ENCODE measurements at places on chromosomes 11 and 22.

- DNase-seq, result no peak
Observed at GRCh38 chr22:34886391-34886790, 179.6 kb upstream of the ISX start.

GRCh38 chr11:75873417-75874221, 58.6 kb downstream of the UVRAG start:
- no peak for DNase-seq

DNA sequence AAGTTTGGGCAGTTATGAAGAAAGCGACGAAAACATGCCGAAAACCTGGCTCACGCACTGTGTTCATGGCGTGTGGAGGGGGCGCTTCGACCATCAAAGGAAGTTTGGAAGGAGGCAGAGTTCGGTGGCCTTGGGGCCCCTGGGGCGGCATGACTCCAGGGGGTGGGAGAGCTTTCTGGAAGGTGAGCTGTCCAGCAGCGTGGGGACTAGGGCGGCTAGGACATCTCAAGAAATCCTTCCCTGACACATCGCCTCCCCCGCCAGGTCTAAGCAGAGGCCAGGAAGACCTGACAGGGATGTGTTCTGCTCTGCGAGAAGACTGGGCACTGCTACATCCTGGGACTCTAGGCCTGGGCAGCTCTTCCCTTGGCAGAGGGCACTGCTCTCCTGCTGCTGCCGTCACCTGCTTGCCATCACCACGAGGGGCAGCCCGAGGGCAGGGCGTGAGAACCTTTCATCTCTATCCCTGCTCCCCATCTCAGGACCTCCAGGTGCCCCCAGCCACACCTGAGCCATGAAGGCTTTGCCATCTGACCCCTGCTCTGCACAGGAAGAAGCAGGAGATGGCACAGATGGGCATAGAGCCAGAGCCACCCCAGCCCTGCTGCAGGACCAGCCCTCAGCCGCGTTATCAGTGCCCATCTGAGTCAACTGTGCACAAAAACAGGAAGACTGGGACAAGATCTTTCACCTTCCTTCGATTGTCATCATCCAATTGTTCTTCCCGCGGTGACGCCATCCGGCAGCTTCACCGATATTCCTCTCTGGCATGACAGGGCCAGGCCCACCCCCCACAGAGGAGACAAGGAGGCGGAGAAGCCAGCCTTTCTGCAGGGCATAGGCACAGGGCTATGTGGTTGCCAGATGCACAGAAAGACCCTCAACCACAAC, 12.7 kb downstream of the LINC01488 start:
- DNase-seq, result no peak

DNA sequence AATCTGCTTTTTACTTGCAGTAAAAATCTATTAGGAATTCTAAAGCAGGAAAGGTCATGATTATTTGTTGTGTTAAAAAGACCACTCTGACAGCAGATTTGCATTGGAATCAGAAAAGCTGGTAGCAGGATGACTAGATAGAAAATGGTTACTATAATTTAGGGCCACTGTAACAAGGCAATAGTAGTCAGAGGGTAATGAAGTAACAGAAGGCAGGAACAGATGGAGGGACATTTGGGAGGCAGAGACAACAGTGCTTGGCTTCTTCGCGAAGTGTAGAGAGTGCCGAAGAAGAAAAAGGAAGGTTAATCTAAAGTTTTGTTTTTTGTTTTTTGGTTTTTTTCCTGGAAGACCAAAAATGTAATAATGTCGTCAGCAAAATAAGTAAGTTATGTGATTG, 129.8 kb upstream of the SLC5A12 start:
- DNase-seq, result no peak

- no peak for DNase-seq
Observed at GRCh38 chr11:61026121-61027031, 54.9 kb downstream of the CD6 start.

GRCh38 chr11:100294748-100295147, 392.3 kb upstream of the ARHGAP42 start:
- DNase-seq, result no peak

- no peak for DNase-seq
Observed at GRCh38 chr11:96284917-96285316, 58.1 kb downstream of the MAML2 start.

GRCh38 chr11:60264644-60265043, 15.8 kb upstream of the MS4A4A start:
- no peak for DNase-seq

GRCh38 chr11:12728417-12728816, 54.2 kb downstream of the TEAD1 start:
- no peak for DNase-seq

GRCh38 chr11:119759747-119760412, 30.9 kb upstream of the NECTIN1 start:
- DNase-seq, result no peak

DNA sequence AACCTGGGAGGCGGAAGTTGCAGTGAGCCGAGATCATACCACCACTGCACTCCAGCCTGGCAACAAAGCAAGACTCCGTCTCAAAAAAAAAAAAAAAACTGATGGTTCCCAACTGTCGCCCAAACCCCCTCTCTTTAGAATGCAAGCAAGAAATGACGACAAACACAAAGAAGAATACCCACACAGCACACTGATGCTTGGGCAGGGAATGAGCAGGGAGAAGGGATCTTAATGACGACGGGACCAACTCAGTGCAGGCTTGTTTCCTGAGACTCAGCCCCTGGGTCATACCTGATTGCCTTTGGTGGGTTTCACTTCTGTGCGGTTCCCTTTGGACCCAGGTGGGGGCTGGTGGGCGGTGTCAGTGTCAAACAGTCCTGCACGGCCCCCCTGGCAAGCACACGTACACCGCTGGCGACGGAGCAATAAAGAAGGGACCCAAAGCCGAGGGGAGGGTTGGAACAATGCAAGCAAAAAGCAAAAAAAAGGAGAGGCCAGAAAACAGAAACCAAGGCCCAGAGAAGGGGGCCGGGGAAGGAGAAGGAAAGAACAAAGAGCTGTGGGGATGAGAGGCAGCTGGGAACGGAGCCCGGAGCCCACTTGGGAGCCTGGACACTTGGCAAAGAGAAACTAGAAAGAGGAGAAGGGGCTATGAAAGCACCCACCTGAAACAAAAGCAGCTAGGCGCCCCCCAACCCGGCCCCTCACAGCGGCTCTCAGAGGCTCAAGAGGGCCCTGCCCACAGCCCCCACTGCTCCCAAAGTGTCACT, 99.6 kb downstream of the CELSR1 start:
- no peak for DNase-seq

GRCh38 chr11:84390441-84391078, 1104.4 kb upstream of the CCDC90B start:
- no peak for DNase-seq

DNA sequence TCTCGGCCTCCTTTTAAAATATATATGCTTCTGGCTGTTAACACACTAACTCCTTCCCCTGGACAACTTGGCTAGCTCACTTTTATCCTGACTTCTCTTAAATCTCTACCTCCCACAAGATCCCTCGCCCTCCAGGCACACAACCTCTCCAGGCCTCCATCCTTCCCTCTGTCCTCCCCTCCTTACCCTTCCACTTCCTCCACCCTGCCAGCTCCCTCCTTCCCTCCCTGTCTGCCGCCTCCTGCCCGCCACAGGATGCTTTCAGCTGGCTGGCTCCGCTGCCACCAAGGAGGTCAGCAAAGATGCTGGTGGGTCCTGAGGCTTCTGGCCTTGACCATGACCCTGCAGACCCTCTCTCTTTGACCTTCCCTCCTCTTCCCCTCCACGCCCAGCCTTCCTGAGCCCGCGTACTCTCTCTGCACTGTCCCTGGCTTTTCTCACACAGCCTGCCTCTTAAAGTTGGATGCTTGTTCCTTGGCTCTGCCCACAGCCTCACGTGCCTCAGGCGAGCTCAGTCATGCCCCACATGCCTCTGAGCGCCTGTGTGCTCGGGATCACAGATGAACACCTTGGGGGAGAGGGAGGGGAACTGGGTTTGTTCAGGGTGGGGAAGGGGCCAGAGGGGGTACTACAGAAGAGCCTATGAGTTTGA, 6.7 kb downstream of the NFAM1 start:
- DNase-seq, result no peak

DNA sequence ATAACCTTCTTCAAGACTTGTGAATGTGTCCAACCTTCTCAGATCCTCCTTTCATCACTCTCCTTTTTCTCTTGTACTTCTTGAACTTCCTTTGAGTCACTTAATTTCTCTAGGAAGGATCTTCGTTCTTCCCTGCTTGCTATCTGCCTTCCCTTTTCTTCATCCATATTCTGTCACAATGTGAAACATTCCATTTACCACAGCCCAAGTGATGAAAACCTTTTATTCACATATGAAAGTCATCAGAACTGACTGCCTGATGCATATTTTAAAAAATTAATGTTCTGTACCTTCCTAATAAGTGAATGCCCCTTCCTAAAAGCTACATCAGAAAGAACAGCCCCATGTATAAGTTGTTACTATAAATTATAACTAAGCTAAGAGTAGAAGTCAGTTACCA, 520.4 kb upstream of the LUZP2 start:
- DNase-seq, result no peak

GRCh38 chr22:38694049-38694448, 6.7 kb downstream of the JOSD1 start:
- DNase-seq, result no peak

DNA sequence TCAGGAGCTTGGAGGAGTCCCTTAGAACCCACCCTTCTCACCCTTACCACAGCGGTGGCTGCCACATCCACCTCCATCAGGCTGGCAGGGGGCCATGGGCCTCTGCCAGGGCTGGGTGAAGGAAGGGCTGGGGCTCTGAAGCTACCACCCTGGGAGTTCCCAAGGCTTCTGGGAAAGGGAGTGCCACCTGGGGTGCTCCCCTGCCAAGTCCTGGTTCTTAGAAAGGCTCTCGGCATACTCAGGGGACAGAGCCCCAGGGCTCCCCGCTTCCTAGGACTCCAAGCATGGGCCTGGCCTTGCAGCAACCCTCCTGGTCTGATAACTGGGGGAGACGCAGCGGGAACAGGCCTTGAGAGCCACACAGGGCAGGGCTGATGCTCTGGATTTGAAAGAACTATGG, 438 bp upstream of the PLA2G3 start:
- no peak for DNase-seq

DNA sequence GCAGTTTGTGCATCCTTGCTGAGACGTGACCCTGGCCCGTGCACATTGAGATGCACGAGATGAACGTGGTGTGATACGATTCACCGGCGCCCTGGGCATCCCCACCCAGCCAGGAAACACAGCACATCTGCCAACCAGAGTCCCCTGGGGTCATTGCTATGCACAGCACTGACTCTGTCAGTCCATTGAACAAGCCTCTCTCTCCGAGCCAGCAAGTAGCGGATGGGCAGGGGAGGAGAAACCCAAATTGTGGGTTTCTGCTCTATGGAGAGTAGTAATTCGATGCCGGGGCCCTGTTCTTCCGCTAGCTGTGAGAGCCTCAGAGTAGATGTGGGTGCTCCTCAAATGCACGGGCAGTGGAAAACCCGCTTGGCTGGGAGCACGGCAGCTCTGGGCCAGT, 85.1 kb downstream of the ARHGAP8 start:
- no peak for DNase-seq

GRCh38 chr11:12818333-12819015, 144.3 kb downstream of the TEAD1 start:
- DNase-seq, result no peak

- no peak for DNase-seq
Observed at GRCh38 chr11:77407613-77408012, 66.3 kb downstream of the PAK1 start.

- no peak for DNase-seq
Observed at GRCh38 chr11:12285811-12286222, 91.6 kb upstream of the PARVA start.

- no peak for DNase-seq
Observed at GRCh38 chr22:46212195-46212594, 37.9 kb downstream of the CDPF1 start.
